ENCODE measurements at places on chromosomes 5 and 9. TPM values are rescaled to one million over a fixed set of nuclear protein-coding genes. Genes with fewer than 3 reads are reported as not detected.

SLC36A1 gene
- total RNA-seq: 3.1 TPM

DNA sequence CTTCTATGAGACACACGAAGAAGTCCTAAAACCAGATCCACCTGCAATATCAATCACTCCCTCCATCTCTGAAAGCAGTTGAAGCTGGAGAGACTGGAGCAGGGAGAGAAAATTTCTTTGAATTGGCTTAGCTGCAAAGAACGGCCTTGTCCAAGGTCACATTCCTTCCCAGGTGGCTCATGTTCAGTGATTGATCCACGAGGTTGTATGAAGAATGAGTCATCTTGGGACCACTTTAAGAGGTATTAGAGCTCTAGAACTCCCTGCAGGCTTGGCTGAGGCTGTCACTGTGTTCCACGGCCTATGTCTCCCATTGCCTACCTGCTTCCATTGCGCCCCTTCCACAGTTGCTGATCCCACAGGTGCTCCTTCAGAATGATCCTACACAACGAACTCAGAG lies 68.2 kb downstream of the HMHB1 start:
- H3K36me3 ChIP-seq: no peaks in the 10 kb centered on the region
- no peak overlapping the region for H3K4me3 ChIP-seq

GRCh38 chr5:97071101-97071500 lies 71.3 kb downstream of the LIX1 start:
- H3K27ac ChIP-seq: no peak overlapping the region
- no peaks in the 10 kb centered on the region for H3K4me1 ChIP-seq
- no peaks in the 10 kb centered on the region for H3K27me3 ChIP-seq
- H3K4me3 ChIP-seq: no peak overlapping the region

DNA sequence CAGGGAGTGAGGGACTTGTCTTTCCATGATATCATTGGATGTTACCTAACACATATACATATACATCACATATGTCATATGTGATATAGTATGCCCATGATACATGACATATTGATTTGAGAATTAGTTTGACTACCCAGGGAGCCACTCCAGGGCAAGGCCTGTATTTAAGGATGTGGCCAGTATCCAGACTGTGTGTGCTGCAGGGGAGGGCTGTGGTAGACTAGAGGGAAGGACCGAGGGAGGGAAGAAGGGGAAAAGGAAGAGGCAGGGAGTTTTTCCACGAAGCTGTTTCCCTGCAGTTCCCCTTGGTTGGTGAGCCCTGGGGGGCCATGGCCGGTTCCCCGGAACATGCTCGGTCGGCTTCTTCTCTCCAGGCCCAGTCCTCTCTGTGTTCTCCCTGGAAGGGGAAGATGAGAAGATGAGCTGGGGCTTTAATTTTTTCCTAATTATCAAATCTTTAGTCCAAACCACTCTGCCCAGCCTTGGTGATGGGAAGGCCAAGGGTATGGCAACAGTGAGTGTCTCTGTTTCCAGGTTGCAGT lies 48.7 kb downstream of the NSUN2 start:
- no peak overlapping the region for H3K27ac ChIP-seq
- peaks cover 37% of the 10 kb centered on the region for H3K27me3 ChIP-seq
- H3K36me3 ChIP-seq: no peaks in the 10 kb centered on the region
- H3K4me1 ChIP-seq: peaks cover 2% of the 10 kb centered on the region

DNA sequence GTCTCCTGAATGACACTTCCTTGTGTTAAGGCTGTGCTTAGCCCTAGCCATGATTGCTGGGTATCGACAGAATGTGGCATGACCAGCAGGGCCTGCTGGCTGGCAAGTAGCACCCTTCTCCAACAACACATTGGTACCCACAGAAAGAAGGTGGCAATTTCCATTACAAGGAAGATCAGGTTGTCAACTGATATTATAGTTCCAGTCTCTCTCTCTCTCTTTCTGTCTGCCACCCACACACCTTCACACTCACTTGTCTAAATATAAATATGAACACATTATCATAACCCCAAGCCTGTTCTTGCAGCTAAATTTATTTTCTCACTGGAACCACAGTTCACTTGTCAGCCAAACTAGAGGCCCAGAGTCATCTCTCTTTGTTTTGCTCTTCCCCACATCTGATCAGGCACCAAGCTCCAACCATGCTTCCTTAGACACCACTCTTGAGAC lies 408.1 kb upstream of the PIK3R1 start:
- H3K27me3 ChIP-seq: no peaks in the 10 kb centered on the region
- H3K27ac ChIP-seq: no peak overlapping the region
- no peaks in the 10 kb centered on the region for H3K4me1 ChIP-seq
- no peak overlapping the region for H3K4me3 ChIP-seq
- no peaks in the 10 kb centered on the region for H3K36me3 ChIP-seq
- DNase-seq: no peak

- peaks cover 4% of the 10 kb centered on the region for H3K4me1 ChIP-seq
- no peak overlapping the region for H3K4me3 ChIP-seq
- H3K27ac ChIP-seq: no peak overlapping the region
- DNase-seq: no peak
- no peaks in the 10 kb centered on the region for H3K36me3 ChIP-seq
Measured at GRCh38 chr9:92895812-92896436, 18.1 kb upstream of the ZNF484 start.

- peak; percentile 43 for DNase-seq
- peak overlapping the region; percentile 76 for H3K4me3 ChIP-seq
- H3K27me3 ChIP-seq: no peaks in the 10 kb centered on the region
- peaks cover 22% of the 10 kb centered on the region for H3K4me1 ChIP-seq
Measured at GRCh38 chr9:128818839-128819715, 777 bp downstream of the ENDOG start.

CDO1 gene
- 0.67 TPM for total RNA-seq

NSG2 gene
- not detected for total RNA-seq

LNPEP gene
- total RNA-seq: 76.1 TPM

FRMD3 gene
- not detected for total RNA-seq

DNA sequence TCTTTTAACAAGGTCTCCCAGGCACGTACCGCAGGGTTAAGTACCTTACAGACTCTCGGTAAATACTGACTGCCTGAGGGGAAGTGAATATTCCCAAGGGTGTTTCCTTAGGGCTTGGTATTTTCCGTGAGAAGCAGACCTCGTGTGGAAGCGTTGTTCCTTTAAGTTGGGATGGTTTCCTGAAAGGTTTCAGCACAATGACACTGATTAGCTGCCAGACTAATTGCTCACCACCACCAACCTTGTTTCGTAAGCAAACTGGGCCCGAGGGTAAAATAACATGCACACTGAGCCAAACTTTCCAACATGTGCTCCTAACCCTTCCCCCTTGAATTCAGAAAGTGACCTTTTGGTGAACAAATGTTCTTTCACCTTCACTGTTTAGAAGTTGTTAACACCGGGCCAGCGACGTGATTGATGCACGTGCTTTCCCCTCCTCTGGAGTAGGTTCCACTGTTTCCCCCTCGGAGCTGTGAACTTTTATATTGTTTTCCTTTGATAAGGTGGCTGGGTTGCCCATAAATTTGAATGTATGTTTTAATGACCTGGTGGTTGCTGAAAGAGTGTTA lies 128.1 kb upstream of the RPS23 start:
- DNase-seq: no peak
- no peaks in the 10 kb centered on the region for H3K36me3 ChIP-seq
- no peak overlapping the region for H3K27ac ChIP-seq
- no peaks in the 10 kb centered on the region for H3K4me1 ChIP-seq
- no peak overlapping the region for H3K4me3 ChIP-seq
- no peaks in the 10 kb centered on the region for H3K27me3 ChIP-seq

DNA sequence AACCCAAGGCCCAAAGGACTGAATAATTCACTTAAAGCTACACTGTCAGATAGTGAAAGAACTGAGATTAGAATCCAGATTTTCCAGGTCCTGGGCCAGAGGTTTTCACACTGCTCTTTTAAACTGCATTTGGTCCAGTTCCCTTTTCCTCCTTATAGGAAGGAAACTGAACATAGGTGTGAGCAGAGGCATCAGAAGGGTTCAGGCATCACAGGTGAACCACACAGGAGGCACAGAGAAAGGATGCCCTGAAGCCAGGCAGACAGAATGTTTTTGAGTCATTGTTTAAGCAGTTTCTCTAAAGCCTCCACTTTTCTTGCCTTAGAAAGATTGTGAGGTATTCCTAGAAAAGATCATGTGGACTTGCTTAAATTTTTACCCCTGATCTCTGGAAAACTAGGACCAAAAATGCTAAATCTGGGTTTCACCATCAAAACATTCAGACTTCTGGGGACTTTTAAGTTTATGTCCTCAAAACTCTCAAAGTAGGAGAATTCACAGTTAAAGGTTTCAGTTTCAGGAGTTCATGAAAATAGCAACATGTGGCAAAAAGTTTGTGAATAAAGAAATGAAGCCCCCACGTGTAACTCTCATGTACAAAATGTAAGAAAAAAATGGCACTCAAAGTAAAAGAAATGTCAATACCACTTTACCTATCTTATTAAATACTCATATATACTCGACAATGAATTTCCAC lies 386.1 kb downstream of the NTRK2 start:
- no peaks in the 10 kb centered on the region for H3K4me1 ChIP-seq
- no peak for DNase-seq
- peaks cover 21% of the 10 kb centered on the region for H3K27me3 ChIP-seq
- H3K27ac ChIP-seq: no peak overlapping the region

- H3K4me1 ChIP-seq: peaks cover 13% of the 10 kb centered on the region
- H3K27me3 ChIP-seq: peaks cover 78% of the 10 kb centered on the region
- no peak for DNase-seq
- H3K27ac ChIP-seq: peak overlapping the region; percentile 19
- no peak overlapping the region for H3K4me3 ChIP-seq
Measured at GRCh38 chr5:73380041-73380440, 68.5 kb downstream of the FOXD1 start.

GRCh38 chr5:58317808-58318207 lies 142.1 kb downstream of the PLK2 start:
- no peaks in the 10 kb centered on the region for H3K36me3 ChIP-seq
- no peak for DNase-seq
- H3K4me3 ChIP-seq: no peak overlapping the region
- H3K27ac ChIP-seq: no peak overlapping the region
- H3K27me3 ChIP-seq: peaks cover 16% of the 10 kb centered on the region
- no peaks in the 10 kb centered on the region for H3K4me1 ChIP-seq

C5orf34 gene
- total RNA-seq: 16.3 TPM

- H3K4me3 ChIP-seq: no peak overlapping the region
- H3K36me3 ChIP-seq: no peaks in the 10 kb centered on the region
- H3K27me3 ChIP-seq: peaks cover 1% of the 10 kb centered on the region
- no peak for DNase-seq
- no peaks in the 10 kb centered on the region for H3K4me1 ChIP-seq
Measured at GRCh38 chr9:99628849-99629620, 192.7 kb upstream of the NR4A3 start.

- H3K4me3 ChIP-seq: no peak overlapping the region
- no peaks in the 10 kb centered on the region for H3K27me3 ChIP-seq
- H3K4me1 ChIP-seq: peaks cover 5% of the 10 kb centered on the region
- peak; percentile 27 for DNase-seq
Measured at GRCh38 chr5:115831163-115831768, 10.1 kb downstream of the ATG12 start.

LCNL1 gene
- not detected for total RNA-seq

DNA sequence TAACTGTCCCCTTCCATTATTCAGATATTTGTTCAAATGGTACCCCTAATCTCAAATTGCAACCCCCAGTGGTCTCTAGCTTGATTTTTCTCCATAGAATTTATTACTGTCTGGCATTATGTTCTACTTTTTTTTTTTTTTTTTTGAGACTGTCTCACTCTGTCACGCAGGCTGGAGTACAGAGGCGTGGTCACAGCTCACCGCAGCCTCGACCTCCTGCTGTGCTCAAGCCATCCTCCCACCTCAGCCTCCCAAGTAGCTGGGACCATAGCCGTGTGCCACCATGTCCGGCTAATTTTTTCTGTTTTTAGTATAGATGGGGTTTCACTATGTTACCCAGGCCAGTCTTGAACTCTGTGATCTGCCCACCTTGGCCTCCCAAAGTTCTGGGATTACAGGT lies 2.0 kb upstream of the REEP5 start:
- peaks cover 4% of the 10 kb centered on the region for H3K36me3 ChIP-seq
- DNase-seq: no peak
- peaks cover 42% of the 10 kb centered on the region for H3K4me1 ChIP-seq
- no peaks in the 10 kb centered on the region for H3K27me3 ChIP-seq
- no peak overlapping the region for H3K4me3 ChIP-seq

DNA sequence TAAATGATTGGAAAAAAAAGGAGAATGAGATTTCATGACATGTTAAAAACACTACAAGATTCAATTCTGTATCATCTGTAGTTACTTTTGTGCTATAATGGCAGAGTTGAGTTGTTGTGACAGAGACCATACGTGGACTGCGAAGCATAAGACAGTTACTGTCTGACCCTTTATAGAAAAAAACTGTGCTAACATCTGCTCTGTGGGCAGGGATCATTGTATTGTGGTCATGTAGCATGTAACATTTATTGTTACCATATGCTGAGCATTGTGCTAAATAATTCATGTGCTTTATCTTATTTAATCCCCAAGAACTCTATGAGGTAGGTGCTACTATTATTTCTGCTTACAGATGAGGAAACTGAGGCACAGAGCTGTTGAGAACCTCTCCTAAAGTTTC lies 147.3 kb upstream of the HMHB1 start:
- H3K4me3 ChIP-seq: no peak overlapping the region
- no peaks in the 10 kb centered on the region for H3K4me1 ChIP-seq
- no peak for DNase-seq
- no peaks in the 10 kb centered on the region for H3K27me3 ChIP-seq
- no peaks in the 10 kb centered on the region for H3K36me3 ChIP-seq

- no peak overlapping the region for H3K4me3 ChIP-seq
- peaks cover 9% of the 10 kb centered on the region for H3K4me1 ChIP-seq
- H3K27me3 ChIP-seq: peaks cover 18% of the 10 kb centered on the region
- no peaks in the 10 kb centered on the region for H3K36me3 ChIP-seq
Measured at GRCh38 chr5:58776559-58776958, 193.7 kb downstream of the RAB3C start.

GRCh38 chr5:644509-644908 lies 32.4 kb downstream of the CEP72 start:
- H3K4me1 ChIP-seq: no peaks in the 10 kb centered on the region
- peaks cover 25% of the 10 kb centered on the region for H3K36me3 ChIP-seq
- H3K27me3 ChIP-seq: no peaks in the 10 kb centered on the region
- DNase-seq: no peak
- no peak overlapping the region for H3K27ac ChIP-seq

SLC45A2 gene
- total RNA-seq: not detected

DNA sequence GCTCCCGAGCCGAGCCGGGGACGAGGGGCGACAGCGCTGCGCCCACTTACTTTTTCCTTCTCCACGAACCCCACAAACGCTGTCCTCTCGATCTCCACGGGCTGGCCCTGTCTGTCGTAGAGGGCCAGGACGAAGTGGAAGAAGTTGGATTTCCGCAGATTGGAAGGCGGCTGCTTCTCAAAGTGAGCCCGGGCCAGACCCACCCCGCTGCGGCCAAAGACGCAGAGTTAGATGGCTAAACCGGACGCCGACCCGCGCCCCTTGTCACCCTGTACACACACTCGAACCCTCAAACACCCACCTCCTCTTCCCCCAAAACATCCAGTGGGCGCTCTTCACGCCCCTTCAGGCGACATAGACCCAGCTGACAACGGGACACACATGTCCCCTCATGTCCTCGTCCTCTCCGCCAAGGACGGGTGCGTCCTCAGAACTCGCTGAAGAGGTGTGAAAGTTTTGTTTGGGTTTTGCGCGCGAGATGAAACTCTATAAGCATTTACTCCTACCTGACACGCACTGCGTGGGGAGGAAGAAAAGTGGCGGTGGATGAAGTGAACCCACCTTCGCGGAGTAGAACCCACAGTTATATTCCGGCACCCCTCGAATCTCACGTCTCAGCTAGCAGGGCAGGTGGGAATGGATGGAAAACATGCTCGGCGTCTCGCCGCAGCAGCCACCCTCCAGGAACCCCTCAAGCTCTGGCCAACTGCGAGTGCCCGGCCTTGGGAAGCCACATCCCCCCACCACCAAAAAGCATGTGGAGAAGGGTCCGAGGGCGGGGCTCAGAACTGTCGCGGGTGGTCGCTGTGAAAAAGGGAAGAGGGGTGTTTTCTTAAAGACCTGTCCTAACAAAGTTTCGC lies 2.6 kb downstream of the EBF1 start:
- H3K27me3 ChIP-seq: peaks cover 44% of the 10 kb centered on the region
- no peaks in the 10 kb centered on the region for H3K36me3 ChIP-seq
- peak overlapping the region; percentile 85 for H3K4me3 ChIP-seq
- peaks cover 33% of the 10 kb centered on the region for H3K4me1 ChIP-seq
- DNase-seq: no peak
- no peak overlapping the region for H3K27ac ChIP-seq
